ENCODE measurements at places on chromosomes 12 and 14. TPM values are rescaled to one million over a fixed set of nuclear protein-coding genes. Genes with fewer than 3 reads are reported as not detected.

DNA sequence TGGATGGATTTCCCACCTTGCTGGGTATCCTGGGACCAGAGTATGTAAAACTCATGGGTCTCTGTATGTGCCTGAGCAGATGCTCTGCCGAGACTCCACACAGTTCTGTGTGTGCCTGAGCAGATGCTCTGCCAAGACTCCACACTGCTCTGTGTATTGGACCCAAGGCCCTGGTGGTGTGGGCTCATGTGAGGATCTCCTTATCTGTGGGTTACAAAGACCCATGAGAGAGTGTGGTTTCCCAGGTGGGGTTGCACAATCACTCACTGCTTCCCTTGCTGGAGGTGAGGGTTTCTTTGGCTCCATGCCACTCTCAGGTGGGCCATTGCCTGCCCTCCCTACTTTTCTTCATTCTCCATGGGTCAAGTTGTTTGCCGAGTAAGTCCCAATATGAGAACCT lies 141.5 kb downstream of the TBC1D30 start:
- no peak for DNase-seq

DNA sequence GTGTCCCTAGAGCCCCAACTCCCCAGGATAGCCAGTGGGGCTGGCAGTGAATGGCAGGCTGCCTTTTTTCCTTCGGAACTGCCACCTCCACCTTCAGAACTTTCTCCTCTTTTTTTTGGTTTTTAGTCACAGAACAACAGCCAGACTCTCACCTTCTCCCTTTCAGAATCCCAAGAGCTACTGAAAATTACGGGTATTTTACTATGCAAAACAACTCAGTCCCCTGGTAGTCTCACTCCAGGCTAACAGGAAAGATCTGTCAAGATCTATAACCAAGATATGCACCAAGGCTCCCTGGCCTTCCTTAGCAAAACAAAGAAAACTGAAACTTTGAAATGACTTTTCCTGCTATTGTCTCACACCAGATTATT lies 12.5 kb downstream of the PLEKHG6 start:
- no peak for DNase-seq

DNA sequence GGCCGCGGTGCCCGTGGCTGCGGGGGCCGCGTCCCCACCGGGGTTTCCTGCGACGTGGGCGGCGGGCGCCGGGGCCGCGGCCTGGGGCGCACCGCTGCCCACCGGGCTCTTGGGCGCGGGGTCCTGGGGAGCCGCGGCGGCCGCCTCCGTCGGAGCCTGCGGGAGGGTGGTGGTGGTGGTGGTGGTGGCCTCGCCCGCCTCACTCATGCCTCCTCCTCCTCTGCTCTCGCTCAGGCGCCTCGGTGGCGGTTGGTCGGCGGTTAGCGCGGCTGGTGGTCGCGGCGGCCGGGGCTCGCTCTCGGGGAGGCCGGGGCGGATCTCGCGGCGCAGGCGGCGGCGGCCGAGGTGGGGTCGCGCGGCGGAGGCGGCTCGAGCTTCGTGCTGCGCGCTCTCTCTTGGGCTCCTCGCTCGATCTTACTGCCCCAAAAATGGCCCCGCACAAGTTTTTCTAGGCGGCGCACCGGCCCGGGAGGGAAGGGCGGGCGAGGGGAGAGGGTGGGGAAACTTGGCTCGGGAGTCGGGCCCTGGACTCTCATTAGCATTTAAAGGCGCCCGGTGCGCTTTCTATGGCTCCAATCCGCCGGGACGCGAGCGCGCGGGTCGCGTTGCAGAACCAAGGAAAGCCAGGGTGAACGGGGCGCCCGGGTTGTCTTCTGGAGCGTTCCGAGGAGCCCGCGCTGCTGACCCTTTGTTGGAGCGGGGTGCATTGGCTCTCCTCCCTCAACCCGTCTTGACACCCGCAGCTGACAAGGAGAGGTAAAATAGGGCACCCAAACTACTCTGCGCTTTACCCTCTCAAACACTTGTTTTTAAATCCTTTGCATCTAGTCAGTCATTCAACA lies at the start of gene YBX3:
TSS of gene YBX3 (minus strand) at position 419 of the 842 bp plus-strand sequence. CDS start at position 207, 212 bp downstream.
- DNase-seq = peak; percentile 69

DNA sequence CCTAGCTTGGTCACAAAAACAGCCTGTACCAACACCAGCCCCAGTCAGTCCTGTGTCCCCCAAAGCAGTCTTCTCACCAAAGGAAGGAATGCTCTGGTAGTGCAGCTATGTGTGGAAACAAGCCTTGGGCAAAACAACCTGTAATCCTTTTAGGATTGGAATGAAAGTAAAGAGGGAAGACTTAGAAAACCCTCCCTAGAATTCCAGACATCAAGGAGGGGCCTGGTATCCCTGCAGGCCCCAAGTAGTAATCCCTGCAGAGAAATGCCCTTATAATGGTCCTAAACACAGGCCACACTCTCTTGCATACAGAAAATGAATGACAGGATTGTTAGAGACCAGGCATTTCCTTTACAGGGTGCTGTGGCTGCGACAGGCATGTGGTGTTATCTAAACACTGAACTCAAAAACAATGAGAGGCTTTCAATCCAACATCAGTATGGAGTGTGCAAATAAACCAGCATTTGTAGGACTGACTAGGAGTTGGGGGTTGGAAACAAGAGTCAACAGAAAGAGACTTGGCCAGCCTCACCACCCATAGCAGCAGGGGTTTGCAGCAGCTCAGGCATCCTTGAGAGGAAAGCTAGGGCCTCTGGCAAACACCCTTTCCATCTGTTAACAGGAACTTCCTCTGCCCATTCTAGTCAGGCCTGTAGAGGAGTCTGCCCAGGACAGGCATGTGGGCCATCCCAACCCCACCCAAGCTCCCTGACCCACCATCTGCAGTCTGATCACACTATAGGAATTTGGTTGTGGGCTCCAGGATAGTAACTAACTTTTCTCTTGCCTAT lies 59.1 kb downstream of the DCAF5 start:
- peak; percentile 31 for DNase-seq

DNA sequence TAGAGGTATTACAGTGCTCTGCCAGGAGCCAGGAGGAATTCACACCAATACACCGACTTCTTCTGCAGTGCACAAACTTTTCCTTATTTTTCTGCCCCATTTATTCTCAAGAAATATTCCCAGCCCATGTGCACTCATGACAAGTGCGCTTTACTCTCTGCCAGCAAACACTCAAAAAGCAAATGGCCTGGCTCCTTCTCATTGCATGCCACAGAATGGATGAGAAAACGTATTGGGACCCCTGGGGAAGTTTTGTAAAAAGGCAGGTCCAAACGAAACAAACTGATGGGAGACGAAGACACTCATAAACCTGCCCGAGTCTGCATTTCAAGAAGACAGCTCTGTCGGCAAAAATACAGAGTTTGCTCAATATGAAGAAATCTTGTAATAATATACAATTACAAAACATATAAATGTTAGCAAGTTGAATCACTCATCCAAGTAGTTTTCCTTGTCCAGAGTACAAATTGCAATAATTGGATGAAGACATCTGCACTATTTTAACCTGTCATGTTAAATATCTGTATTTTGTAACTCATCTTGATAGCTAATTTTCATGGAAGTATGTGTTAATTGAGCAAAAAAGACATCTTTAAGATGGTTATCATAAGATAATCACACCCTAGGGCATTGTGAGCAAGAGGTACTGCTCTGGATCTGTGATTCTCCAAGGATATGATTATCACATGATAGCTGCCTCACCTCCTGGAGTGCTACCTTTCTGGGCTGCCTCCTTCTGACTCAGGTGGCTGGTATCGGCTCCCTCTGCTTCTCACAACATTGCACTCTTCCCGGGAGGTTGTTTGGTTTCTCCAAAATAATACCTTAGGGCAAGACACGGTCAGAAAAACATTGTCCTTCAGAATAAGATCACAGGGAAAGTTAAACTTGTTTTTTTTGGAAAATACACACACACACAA lies 260.8 kb upstream of the G2E3 start:
- DNase-seq = no peak

GRCh38 chr12:97308576-97309198 lies 153.9 kb upstream of the RMST start:
- peak; percentile 2 for DNase-seq

GRCh38 chr12:54443446-54443845 lies 24.4 kb upstream of the ITGA5 start:
- no peak for DNase-seq

DNA sequence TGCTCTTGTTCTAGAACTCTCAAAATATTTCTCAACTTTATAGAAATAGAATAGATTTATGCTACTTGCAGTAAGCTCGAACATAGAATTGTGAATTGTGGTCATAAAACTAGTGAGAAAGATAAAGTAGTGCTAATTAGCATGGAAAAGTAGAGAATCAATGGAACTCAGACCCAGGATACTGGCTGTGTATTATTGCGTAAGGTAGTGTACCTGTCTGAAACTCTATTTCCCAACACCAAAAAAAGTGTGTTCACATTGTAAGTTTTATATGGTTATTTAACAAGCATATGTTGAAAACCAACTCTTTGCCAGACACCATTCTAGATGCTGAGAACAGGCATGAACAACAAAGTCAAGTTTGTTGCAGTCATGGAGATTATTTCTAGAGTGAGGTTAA lies 720.5 kb upstream of the ATXN7L3B start:
- DNase-seq = no peak

GRCh38 chr12:26255893-26256645 lies 60.7 kb downstream of the SSPN start:
- no peak for DNase-seq

- no peak for DNase-seq
These were observed 136.4 kb downstream of the PHLDA1 start for GRCh38 chr12:75894965-75895754.

DNA sequence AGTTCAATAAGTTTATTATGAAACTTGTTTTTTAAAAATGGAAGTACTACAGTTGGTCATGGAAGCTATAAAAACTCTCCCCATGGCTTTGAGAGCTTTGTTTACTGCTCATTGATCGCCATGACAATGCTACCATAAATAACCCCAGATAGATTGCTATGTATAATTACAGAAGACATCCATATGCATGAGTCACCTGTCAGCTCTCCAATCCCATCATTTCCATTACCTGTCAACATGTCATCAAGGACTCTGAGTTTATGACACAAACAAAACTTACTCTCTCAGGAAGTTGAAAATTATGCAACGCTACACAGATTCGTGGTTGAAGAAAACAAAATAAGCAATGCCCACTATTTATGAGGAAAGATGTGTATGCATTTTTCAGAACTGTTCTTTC lies 144.4 kb downstream of the SEC23A start:
- DNase-seq = no peak

Gene C12orf56
- total RNA-seq = 0.41 TPM

Gene RGS6
- 4.9 TPM for total RNA-seq

Gene AKAP5
- 37.5 TPM for total RNA-seq

Gene EFCAB11
- total RNA-seq = 5.3 TPM

Gene ALG10B
- total RNA-seq = 11.8 TPM

Gene AQP6
- total RNA-seq = not detected

Gene TCL1B
- not detected for total RNA-seq
